ENCODE measurements at places on chromosomes 1 and 21. TPM values are rescaled to one million over a fixed set of nuclear protein-coding genes. Genes with fewer than 3 reads are reported as not detected.
A peak's percentile ranks its signal among the peaks of the same experiment; 100 is the strongest.

Gene ACTL8
- not detected for total RNA-seq

Gene PDZK1
- total RNA-seq: not detected

Gene MAP1LC3C
- not detected for total RNA-seq

GRCh38 chr1:63318201-63318979, 4.0 kb upstream of the FOXD3 start:
- peaks cover 61% of the 10 kb centered on the region for H3K4me1 ChIP-seq
- peak; percentile 33 for DNase-seq
- H3K4me3 ChIP-seq: no peak overlapping the region
- H3K36me3 ChIP-seq: no peaks in the 10 kb centered on the region

DNA sequence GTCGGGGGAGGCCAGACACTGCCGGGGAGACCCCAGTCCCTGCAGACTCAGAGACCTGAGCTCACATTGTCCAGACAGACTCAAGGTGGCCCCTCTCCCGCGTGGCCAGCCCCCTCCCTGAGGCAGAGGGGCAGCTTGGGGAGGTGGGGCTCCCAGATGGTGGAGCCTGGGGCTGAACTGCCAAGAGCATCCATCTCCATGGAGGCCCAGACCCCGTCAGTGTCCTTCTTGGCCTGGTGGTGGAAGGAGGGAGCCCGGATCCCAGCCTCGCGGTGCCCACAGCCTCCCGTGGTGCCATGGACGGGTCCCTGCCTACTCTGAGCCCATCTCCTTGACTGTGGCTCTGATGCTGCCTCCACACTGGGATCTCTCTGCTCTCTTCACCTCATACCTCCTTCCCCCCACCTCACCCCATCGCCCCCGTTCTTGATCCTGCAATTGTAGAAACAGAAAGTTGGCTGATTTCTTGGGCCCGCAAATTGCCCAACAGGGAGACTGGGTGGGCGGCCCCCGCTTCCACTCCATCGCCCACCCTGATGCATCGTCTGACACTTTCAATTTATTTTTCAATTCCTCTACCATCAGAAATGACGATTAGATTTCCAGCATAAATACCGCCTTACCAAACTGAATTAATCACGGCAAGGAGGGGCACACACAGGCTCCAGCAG, 348.9 kb downstream of the MATN1 start:
- DNase-seq: no peak
- H3K4me3 ChIP-seq: no peak overlapping the region
- peaks cover 2% of the 10 kb centered on the region for H3K27me3 ChIP-seq
- H3K36me3 ChIP-seq: no peaks in the 10 kb centered on the region
- H3K4me1 ChIP-seq: no peaks in the 10 kb centered on the region

Gene CA14
- total RNA-seq: not detected

DNA sequence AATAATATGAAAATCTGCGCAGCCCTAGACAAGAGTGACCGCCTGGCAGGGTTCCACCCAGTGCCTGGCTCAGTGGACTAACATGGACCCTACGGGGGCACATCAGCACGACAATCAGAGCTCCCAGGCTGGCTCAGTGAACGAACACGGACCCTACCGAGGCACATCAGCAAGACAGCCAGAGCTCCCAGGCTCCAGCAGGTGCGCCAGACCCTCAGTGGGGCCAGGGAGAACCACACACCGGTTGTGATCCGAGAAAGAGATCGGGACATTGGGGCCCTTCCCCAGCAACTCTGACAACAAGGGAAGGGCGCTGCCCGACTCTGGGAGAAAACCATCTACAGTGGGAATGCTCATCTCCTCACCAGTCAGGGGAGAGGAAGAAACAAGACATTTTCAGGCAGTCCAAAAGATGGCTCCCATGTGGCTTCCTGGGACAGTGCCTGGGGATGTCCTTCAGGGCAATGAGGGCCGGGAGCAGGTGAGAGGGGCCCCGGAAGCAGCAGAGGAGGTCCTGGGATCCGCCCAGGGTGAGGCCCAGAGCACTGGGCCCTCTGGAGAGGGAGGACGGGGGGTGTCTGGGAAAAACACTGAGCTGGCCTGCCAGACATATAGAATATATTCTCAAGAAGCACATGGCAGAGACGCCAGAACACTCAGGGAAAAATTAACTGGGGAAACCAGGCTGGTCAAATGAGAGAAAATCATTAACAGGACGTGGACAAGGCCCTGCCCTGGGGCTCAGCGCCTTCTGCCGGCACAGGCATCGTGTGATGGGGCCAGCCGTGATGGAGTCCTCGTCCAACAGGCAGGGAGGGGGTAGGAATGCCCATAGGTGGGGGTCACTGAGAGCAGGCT, 4.8 kb downstream of the ARHGEF16 start:
- H3K4me1 ChIP-seq: peaks cover 4% of the 10 kb centered on the region
- no peaks in the 10 kb centered on the region for H3K27me3 ChIP-seq
- DNase-seq: no peak

DNA sequence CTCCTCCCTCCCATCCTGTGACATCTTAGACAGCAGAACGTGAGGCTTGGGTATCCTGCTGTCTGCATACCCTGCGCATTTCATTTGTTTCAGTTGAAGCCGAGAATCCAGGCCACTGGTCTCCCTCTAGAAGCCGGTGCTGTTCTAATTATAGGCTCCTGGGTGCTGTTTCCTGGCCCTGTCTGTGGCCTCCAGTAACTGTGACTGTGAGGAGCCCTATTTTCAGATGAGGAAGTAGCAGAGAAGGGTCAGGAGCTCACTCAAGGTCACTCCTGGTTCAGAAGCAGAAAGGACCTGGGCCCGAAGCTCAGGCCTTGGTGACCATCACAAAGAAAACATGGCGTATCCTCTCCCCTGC, 24.0 kb downstream of the COQ8A start:
- H3K27ac ChIP-seq: no peak overlapping the region

Data from B cell (primary cell).